ENCODE measurements at places on chromosomes 16 and 17.
A peak's percentile ranks its signal among the peaks of the same experiment; 100 is the strongest.

- DNase-seq = no peak
Observed at GRCh38 chr16:79328402-79329165, 272.0 kb downstream of the MAF start.

- DNase-seq = no peak
Observed at GRCh38 chr17:8482546-8482945, 46.9 kb downstream of the NDEL1 start.

GRCh38 chr17:66915204-66915611, 49.3 kb upstream of the CACNG4 start:
- DNase-seq = no peak

- no peak for DNase-seq
Observed at GRCh38 chr17:55763856-55764255, 13.0 kb downstream of the PCTP start.

DNA sequence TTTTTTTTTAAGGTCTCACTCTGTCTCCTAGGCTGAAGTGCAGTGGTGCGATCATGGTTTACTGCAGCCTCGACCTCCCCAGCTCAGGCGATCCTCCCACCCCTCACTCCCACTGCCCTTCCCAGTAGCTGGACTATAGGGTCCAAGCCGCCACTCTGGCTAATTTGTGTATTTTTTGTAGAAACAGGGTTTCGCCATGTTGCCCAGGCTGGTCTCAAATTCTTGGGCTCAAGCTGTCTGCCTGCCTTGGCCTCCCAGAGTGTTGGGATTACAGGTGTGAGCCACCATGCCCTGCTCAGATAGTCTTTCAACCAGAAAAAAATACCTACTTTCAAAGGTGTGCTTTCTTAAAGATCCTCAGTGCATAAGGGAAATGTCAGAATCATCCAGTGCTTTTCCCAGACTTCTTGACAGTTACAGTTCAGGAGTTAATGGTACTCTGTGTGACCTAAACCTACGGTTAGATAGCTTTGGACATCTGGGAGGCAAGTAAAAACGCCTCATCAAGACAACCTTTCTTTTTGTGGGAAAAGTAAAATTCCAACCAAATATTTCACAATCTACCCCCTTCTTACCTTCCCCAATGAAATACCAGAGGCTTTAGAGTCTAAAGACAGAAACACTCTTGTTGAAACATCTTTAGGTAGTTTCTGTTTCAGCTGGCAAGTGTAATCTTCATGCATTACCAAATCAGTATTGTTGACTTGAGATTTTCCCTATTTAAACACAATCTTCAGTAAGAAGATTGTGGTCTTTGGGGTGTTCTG, 6.8 kb downstream of the RSPRY1 start:
- peak; percentile 25 for DNase-seq

GRCh38 chr17:7004398-7005253, 7.8 kb upstream of the RNASEK start:
- DNase-seq = peak; percentile 69

- no peak for DNase-seq
Observed at GRCh38 chr16:80752541-80752940, 51.9 kb downstream of the CDYL2 start.

DNA sequence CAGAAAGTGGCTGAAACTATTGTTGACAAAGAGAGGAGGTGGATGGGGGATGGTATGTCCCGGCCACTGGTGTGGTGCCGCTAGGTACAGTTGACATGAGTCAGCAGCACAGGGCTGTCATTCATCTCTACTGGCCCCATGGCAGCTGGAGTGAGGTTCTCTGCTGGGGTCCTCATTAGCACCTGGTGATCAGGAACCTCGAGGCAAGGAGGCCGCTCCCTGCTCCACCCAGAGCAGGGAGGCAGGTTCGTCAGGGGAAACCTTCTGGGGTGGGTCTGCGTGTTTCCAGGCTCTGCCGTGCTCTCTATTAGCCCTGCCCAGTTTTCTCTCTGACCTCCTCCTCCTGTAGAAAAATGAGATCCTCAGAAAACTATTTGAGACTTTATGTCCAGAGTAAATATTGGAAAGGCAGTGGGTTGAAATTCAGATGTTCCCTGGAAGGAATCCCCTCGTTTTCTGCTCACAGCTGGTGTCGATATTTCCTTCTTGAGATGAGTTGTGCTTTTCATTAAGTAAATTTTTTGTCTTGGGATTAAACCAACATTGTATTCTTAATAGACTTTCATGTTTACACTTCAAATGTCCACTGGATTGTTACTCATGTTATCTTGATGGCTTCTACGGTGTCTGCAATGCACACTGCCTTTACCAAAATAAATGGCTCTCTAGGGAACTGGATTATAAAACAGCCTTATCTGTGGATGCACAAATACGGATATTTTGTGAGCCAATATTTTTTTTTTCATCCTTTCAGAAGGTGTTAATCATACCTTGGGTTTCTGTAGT, 7.1 kb downstream of the NTN1 start:
- no peak for DNase-seq

- DNase-seq = no peak
Observed at GRCh38 chr17:48137656-48138055, 30.1 kb downstream of the SNX11 start.

GRCh38 chr17:12509801-12510200, 155.9 kb upstream of the MYOCD start:
- DNase-seq = no peak

- DNase-seq = no peak
Observed at GRCh38 chr16:30084816-30085159, 6.9 kb downstream of the TBX6 start.

- no peak for DNase-seq
Observed at GRCh38 chr16:77344341-77344740, 90.5 kb downstream of the ADAMTS18 start.

GRCh38 chr17:9071811-9072498, 50.6 kb downstream of the NTN1 start:
- no peak for DNase-seq

DNA sequence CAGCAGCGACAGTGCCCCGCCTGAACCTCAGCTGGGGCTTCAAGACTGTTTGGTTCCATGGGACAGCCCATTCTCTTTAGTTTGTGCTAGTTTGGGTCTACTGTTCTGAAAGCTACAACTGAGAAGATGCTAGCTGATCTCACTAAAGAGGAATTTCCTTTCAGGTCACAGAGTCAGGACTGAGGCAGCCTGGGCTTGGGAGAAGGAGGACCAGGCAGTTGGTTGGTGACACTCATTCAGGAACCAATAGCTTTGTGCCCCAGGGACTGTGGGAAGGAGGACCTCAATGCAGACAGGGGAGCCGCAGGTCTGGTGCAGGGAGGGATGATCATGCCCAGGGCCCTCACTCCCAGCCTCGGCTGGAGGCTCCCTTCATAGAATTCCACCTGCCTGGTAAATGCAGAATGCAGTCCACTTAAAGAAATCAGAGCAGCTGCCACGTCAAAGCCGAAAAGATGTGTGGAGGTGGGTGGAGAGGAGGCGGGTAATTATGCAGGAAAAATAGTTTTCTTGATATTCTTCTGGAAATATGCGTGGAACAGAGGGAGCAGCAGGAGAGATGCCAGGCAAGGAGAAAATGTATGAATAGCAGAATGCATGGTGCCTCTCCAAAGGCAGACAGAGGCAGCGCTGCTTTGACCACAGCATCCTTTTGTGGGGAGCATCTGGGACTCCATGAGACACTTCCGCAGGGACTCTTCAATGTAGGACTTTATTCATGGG, 32.6 kb upstream of the ZFP90 start:
- peak; percentile 8 for DNase-seq

DNA sequence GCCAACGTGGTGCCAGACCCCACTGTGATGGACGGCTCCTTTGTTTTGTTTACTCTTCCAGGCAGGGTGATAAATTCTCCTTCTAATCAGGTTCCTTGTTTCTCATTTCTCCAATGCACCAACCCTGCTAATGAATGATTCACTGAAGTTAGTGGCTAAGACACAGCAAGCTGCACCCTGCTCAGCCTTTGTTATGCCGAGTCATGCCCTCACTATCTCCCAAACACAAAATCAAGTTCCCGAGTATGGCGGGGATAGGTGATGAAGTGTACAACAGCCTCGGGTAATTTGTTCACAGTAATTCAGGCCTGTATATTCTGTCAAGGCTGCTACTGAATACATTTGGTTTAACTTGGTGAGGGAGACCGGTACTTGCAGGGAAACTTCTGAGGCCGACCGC, 83.8 kb upstream of the HS3ST4 start:
- no peak for DNase-seq

GRCh38 chr16:73062743-73063733, 15.1 kb upstream of the ZFHX3 start:
- no peak for DNase-seq
